ENCODE measurements at places on chromosomes 4 and X.

DNA sequence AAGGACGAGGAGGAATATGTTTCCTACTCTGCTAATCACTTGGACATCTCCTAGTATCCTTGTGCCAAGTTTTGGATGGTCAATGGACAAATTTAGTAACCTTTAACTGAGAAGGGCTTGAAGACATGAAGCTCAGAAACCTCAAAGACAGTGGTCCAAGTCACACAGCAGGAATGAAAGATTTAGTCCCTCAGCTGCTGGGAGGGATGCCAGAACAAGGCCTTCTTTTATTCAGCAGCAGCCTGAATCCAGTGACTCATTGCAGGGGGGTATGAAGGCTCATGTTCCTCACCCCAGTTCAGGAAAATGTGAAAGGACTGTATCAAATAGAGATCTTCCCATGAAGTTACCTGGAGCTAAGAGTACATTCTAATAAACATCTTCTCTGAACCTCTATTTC lies 214.9 kb upstream of the UGT8 start:
- DNase-seq: no peak

- DNase-seq: no peak
Observed at GRCh38 chrX:13774696-13775095, 40.1 kb downstream of the OFD1 start.

DNA sequence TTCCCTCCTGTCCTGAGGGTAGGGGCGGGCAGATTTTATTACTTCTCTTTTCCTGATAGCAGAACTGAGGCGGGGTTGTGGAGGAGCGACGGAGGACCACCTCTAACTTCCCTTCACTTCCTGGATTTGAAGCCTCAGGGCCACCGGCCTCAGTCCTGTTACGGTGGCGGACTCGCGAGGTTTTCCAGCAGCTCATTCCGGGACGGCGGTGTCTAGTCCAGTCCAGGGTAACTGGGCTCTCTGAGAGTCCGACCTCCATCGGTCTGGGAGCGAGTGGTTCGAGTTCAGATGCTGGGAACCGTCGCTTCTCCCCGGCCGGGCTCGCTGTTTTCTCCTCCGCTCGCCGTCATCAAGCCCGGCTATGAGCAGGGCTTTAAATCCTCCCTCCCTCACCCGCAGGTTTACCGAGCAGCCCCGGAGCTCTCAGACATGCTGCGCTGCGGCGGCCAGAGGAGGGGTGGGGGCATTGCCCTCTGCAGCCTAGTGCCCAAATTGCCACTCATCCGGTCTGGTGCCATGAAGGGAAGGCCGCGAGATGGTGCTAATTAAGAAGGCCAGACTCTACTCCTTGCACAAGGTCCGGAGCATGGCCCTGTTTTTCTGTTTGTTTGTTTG lies 23.3 kb downstream of the HAND2 start:
- no peak for DNase-seq

DNA sequence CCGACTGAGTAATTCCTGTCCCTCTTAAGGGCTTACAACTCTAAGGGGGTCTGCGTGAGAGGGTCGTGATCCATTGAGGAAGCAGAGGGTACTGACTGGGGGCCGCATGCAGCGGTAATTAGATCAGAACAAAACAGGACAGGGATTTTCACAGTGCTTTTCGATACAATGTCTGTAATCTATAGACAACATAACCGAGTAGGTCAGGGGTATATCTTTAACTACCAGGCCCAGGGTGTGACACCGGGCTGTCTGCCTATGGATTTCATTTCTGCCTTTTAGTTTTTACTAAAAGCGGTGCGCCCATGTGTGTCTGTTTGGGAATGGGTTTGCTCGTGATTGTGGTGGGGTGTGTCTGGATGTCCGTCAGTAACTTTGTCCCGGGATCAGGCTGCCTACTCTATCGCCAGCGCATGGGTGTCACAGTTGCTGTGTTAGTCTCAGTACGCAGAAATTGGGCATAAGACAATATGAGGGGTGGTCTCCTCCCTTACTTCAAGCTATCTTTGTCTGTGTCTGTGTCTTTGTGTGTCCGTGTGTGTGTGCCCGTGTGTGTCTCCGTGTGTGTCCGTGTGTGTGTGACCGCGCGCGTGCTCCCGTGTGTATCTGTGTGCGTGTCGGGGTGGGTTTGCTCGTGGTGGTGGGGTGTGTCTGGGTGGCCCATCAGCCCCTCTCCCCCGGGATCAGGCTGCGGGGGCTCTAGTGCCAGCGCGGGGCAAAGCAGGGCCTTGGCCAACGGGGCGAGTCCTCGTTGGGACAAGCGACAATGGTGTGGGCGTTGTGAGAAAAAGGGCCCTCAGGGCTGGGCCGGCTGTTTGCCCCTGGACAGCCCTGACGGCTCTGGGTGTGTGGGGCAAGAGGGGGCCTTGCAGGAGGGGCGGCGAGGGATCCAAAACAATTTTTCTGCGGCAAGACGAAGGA lies 10.4 kb downstream of the FRG2 start:
- DNase-seq: no peak

GRCh38 chr4:61152433-61152832 lies 47.7 kb upstream of the ADGRL3 start:
- DNase-seq: no peak

DNA sequence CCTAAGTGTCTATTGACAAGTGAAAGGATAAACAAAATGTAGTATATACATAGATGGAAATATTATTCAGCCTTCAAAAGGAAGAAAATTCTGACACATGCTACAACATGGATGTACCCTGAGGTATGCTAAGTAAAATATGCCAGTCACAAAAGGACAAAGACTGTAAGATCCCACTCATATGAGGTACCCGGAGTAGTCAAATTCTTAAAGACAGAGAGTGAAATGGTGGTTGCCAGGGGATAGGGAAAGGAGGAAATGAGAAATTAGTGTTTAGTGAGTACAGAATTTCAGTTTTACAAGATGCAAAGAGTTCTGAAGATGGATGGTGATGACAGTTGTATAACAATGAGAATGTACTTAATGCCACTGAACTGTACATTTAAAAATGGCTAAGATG lies 102.3 kb upstream of the NAP1L5 start:
- no peak for DNase-seq

DNA sequence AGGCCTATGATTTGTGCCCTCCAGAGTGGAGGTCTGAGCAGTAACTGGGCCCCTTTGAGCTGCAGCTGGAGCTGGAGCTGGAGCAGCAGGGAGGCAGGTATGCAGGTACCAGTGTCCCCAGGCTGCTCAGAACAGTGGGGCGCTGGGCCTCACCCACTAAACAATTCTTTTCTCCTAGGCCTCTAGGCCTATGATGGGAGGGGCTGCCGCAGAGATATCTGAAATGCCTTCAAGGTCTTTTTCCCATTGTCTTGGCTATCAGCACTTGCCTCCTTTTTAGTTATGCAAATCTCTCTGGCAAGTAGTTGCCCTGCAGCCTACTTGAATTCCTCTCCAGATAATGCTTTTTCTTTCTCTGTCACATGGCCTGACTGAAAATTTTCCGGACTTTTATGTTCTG lies 79.7 kb upstream of the OTUD4 start:
- no peak for DNase-seq

GRCh38 chr4:93029769-93030168 lies 726.0 kb downstream of the GRID2 start:
- no peak for DNase-seq

- no peak for DNase-seq
Observed at GRCh38 chr4:33226133-33226532, 2506.0 kb downstream of the PCDH7 start.

- DNase-seq: no peak
Observed at GRCh38 chr4:102478186-102478585, 23.0 kb upstream of the NFKB1 start.

DNA sequence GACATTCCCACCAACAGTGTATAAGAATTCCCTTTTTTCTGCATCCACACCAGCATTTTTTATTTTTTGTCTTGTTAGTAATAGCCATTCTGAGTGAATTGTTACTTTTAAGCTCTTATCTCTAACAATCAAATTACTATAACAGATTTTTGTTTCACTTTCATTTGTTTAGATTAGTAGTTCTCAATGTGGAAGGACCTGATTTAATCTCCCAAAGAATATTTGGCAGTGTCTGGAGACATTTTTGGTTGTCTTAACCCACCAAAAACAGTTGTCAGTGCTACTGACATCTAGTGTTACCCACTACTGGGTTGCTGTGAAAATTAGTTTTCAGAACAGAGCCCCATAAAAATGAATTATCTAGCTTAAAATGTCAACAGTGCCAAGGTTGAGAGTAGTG lies 37.9 kb downstream of the RUFY3 start:
- no peak for DNase-seq
